ENCODE measurements at places on chromosomes 12 and 14.
A peak's percentile ranks its signal among the peaks of the same experiment; 100 is the strongest.

GRCh38 chr14:22026527-22026926 is 352.9 kb upstream of the OR4E1 start:
- DNase-seq, result no peak

DNA sequence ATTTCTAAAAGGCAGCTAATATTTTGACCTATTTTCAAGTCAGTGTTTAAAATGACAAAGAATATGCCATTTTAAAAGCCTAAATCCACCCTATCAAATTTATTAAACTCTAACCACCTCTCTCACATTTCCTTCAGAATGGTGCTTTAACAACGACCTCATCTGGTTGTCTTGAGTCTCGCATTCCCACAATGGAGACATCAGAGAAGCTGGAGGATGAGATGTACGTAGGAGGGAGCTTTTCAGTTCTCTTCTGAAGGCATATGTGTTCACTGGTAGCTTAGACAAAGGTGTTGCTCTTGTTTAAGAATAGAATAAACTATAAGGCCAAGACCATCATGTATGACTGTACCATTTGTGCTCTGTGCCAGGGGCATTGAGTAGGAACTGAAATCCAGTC is 82.9 kb downstream of the BCL2L14 start:
- DNase-seq, result no peak

DNA sequence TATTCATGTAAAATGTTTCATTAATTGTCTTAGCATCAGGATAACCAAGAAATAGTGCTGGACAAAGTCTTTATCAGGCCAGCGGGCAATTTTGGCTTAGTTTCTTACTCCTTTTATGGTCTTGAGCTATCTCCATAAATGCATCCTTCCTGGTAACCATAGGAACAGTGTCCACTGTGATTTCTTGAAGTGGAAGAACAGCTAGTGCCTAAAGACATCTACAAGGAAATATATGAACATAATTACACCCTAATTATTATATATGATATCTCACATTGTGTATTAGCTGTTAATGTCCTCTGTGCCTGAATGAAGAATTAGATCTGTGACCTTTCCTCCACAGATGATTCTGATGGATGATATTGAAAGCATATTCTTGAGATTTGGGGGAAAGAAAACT is 286.7 kb upstream of the ATXN7L3B start:
- no peak for DNase-seq

- no peak for DNase-seq
These were observed 47.2 kb downstream of the SMUG1 start for GRCh38 chr12:54141431-54142113.

GRCh38 chr12:43333644-43334043 is 218.4 kb downstream of the ADAMTS20 start:
- no peak for DNase-seq

- DNase-seq, result no peak
These were observed 15.7 kb downstream of the ASPG start for GRCh38 chr14:104101086-104101621.

DNA sequence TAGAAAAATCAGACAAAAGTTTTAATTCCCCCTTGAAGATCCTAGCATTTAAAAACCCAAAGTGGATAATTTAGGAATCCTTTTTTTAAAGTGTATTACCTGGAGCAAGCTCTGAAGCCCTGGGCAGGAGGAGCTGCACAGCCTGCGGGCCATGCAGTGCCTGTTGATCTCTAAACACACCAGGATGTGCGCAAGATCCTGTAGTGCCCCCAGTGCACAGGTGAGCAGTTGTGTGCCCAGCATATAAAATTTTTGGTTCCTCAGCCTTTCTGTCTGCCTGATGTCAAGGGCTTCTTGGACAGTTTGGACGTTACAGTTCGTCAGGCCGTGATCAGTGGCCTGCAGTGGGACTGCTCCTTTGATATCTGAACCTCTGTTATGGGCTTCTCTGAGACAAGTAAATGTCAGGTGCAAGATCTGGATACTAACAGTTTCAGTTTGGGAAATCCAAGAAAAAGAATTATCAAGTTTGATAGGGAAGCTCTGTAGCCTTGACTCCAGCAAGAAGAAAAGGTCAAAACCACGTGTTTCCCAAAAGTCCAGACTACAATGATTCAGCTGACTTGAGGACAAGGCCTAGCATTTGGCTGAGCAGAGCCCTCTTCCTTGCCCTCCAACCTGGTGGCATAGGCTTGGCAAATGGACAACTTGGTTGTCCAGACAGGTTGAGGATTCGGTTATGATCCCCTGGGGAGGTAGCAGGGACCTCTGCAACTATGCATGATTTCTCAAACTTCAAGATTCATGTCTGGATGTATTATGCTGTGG is 1.0 kb downstream of the ATXN7L3B start:
- no peak for DNase-seq

GRCh38 chr14:61050417-61050816 is 69.4 kb downstream of the SLC38A6 start:
- no peak for DNase-seq

DNA sequence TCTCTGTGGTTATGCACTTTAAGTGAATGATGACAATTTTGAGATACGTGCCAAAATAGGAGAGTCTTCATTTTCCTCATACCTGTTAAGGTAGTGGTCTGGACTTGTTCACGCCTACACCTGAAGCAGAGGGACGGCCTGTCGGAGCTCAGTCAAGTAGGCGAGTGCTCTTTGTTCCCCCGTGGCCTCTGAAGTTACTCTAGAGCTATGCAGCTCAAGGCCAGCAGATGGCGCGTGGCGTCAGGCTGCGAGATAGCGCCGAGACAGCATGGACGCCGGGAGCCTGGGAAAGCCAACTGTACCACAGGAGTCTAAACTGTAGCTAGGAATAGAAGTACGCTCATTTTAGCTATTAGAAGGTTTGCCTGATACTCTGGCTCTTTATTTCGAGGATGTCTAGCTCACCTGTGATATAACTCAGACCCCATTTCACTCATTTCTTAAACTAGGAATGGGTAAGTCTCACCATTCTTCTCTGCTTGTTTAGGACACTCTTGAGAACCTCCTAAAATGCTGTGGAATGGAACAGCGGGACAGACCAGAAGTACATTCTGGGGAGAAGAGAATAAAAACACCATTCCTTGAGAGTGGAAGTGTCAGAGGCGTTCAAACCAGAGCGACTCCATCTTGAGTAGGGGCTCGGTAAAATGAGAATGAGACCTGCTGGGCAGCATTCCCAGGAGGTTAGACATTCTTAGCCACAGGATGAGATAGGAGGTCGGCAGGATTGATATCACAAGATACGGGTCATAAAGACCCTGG is 267.4 kb upstream of the HMGA2 start:
- DNase-seq, result peak; percentile 1

GRCh38 chr12:101327051-101327450 is 47.1 kb downstream of the UTP20 start:
- DNase-seq, result no peak

DNA sequence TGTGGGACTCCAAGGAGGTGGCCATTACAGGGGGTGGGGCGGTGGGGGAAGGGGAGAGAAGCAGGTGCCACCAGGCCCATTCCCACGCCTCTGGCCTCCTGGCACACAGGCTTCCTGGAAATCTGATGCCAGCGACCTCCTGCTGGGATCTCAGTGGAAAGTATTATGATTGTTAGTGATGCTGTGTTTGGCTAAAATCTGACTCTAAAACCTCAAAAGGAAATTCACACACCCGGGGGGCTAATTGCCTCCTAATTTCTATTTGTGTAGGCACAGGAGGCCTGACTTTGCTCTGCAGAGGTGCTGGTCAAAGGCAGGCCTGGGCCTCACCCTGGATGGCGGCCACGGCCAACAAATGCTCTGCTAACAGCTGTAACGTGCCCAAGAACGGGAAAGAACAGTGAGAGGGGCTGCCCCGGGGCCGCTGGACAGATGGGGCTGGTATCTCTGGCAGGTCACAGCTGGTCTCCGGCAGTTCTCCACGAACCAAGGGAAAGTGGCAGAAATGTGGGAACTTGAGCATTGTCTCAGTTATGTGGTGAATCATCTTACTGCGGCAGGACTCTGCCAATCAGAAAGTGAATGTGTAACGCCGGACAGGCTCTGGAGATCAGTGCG is 14.3 kb downstream of the FAM181A start:
- DNase-seq, result no peak

DNA sequence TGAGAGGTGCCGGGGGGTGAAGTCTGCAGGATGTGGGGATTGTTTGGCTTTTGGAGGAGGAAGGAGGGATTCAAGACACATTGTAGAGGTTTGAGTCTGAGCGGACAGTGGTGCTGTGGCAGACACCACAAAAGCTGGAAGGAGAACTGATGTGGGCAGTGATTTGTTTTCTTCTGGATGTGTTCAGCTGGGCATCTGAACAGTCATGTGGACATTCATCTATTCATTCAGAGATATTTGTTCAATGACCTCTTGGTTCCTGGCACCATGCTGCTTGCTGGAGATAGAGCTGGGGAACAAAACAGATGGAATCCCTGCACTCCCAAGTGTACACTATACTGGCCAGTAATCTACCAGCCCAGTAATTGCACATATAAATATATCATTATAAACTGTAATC is 64.0 kb downstream of the PTPN11 start:
- DNase-seq, result no peak

DNA sequence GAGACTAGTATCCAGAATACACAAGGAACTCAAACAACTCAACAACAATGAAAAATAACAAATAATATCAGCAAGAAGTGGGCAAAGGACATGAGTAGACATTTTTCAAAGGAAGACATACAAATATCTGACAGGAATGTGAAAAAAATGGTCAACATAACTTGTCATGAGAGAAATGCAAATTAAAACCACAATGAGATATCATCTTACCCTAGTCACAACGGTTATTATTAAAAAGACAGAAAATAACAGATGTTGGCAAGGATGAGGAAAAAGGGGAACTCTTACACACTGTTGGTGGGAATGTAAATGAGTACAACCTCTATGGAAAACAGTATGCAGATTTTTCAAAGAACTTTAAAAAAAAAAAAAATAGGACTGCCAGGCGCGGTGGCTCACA is 20.4 kb downstream of the VWF start:
- DNase-seq, result no peak

DNA sequence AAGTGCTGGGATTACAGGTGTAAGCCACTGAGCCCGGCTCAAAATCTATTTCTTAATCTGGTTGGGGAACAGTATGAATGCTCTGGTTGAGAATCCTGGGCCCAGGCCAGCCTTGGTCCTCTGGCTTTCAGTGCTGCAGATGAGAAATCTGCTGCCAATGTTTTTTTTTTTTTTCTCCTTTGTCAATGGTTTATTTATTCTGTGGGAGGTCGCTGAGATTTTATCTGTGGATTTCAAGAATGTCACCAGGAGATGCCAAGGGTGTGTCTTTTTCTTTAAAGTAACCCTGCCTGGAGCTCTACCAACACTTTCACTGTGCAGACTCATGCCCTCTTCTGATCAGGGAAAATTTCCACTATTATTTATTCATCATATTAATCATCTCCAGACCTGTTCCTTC is 3.6 kb downstream of the SLC25A29 start:
- no peak for DNase-seq

DNA sequence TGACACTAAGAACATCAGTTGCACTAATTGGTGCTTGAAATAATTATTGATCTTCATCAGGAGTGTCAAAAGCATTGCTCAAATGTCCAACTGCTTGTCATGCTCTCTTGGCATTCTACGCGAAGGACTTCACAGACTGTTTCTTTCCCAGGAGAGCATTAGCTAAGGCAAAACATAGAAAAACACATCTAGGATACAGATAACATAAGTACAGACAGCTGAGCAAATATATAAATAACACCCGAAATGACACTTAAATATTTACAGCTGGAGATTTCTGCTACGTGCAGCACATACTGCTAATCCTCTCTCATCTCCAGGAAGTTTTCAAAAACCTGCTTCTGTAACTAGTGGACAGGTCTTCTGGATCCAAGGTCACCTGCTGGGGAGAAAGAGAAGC is 120.0 kb upstream of the PRMT8 start:
- DNase-seq, result no peak

- no peak for DNase-seq
These were observed 121.4 kb downstream of the SMOC1 start for GRCh38 chr14:70000601-70001000.

DNA sequence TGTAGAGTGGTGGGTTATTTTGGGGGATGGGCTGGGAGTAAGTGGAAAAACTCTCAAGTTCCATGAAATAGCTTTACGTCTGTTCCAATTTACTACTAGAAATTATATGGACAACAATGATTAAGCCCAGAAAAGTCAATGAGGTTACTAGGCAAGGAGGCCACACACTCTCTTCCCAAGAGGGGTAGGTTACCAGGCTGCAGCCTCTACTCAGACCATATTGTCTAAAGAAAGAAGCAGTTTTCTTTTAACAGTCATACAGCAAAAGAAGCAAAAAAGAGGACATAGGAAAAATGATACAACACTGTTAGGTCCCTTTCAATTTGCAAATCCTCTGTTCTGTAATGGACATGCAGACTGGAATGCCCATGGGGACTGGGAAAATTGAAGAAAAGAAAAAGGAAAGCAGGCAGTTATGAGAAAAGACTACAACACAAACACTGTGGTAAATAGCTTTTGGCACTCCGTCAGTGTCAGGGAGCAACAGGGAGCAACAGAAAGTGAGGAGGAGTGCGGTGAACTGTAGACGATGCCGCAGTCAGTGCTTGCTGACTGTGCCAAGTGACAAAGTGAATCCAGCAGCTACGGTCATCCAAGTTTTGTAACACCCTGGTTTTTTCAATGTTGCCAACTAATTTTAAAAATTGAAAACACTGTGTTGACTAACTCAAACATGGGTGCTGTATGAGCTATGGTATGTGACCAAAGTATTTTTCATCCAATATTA is 39.8 kb upstream of the HMGA2 start:
- no peak for DNase-seq

GRCh38 chr14:89719366-89720075 is 235.0 kb downstream of the EFCAB11 start:
- DNase-seq, result no peak

DNA sequence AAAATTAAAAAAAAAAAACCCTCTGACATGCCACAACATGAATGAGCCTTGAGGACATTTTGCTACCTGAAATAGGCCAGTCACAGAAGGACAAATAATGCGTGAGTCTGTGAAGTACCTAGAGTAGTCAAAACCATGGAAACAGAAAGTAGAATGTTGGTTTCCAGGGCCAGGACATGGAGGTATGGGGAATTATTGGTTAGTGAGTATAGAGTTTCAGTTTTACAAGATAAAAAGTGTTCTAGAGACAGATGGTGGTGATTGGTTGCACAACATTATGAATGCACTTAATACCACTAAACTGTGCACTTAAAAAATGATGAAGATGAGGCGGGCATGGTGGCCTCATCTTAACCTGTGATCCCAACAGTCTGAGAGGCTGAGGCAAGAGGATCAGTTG is 47.6 kb upstream of the ZFP36L1 start:
- DNase-seq, result no peak
